ENCODE measurements at places on chromosomes 16 and 17.

DNA sequence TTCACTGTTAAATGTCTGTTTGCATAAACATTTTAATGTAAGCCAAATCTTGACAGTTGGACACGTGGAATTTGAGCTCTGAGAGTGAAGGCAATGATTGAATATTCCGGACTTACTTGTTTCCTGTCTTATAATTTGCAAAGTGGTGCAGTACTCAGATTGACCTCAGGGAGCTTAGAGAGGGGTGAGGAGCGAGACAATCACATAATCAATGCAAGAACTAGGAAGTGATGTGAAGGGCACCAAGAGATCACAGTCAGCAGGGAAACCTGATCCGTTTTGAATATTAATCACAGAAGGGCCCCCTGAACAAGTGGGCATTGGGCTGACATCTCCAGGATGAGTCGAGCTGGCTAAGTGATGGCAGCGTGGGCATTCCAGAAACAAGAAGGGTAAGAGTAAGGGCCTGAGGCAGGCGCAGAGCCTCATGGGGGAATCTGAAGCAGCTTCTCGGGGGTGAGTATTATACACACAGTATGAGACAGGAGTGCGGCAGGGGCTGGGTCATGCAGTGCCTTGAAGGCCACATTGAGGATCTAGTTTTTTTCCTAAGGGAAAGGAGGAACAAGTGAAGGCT, 26.1 kb downstream of the TEX2 start:
- DNase-seq, result no peak

DNA sequence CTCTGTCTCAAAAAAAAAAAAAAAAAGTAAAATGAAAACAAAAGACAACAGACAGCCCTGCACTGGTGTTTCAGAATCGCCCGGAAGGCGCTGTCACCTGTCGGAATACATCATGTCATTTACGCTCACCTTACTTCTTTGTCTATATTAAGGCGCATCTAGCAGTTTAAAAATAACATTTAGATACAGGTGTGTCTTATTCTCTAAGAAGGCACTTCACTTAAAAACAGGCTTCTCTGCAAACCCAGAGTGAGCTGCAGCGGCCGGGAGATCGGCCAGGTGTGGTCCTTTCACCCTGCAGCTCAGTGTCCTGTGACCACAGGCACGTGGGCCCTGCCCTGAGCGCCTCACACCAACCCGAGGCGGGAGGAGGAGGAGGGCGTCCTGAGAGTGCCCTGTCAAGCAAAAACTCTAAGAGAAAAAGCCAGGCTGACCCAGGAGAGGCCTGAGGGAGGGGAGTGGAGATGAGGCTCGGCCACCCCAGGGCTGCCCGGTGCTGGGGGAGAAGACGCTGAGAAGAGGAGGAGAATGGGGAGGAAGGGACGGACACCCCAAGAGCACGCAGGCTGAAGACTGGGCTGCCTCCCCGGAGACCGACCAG, 3.3 kb upstream of the LMF1 start:
- DNase-seq, result no peak

DNA sequence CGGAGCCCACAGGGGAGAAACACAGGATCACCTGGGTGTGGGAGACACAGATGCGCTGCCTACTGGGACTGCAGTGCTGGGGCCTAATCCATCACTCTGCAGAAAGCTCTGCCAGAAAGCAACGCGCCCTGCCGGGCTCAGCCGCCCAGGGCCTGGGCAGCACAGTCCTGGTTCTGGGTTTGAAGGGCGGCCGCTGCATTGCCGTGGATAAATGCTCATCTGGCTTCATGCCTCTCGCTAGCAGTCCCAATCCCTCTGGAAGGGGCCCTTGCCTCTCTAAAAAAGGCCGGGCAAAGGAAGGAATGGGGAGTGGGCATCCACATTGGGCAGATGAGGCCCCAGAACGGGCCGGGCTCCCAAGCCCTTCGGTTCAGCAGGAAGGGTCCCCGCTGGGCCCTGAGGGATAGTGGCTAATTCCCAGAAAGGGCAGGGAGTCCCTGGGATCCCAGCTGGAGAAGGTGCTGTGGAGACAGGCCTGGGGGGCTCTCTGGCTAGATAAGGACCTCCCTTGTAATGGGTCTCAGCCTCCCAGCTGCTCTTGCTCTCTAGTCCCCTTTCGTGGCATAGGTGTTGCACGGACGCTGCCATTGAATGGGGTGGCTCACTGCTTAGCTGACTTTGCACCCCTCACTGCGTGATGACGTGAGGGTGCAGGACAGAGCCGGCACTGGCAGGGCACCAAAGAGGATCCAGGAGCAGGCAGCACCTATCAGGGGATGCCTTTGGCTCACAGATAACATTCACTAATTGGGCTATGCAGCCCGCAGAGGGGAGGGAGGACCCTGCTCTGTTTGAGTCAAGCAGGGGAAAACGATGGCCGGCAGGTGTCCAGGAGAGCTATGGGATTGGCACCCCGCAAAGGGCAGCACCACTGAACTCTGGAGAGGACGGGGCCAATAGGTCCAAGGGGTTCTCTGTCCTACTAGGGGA, 88.6 kb downstream of the PGS1 start:
- DNase-seq, result no peak

DNA sequence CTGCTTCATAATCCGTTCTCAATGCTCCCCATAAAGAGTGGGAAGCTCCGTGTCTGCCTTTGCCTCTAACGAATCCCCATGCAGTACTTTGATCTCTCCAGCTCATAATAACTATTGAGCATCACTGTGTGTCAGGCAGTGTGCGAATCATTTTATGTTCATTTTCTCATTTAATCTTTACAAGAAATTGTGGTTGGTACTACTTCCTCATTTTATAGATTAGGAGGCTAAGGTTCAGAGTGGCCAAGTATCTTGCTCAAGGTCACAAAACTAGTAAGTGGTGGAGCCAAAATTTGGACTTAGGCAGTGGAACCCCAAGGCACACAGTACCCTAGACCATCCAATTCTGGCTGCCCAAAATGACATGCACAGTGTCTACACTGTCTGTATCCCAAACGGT, 44.8 kb downstream of the ABCC12 start:
- no peak for DNase-seq

GRCh38 chr16:4404967-4405696, 11.3 kb downstream of the CORO7 start:
- no peak for DNase-seq

DNA sequence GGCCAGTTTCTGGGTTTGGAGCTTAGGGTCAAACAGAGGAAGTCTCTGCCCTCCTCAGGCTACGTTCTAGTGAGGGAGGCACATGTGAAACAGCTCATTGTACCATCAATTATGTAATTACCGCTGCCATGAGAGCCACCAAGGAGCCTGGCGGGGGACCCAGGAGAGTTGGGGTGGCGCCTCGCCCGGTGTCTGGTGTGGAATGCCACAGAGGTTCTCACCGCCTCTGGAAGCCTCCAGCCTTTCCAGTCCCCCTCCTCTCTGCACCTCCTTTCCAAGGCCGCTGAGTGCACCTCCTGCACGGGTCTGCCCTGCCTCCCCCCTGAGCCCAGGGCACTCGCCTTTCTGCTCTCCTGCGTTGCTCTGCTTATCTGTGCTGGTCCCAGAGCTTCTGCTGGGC, 51.4 kb downstream of the SREBF1 start:
- DNase-seq, result no peak
